Left lobe of liver (tissue), 2 donors: ENCODE measurements at places on chromosomes 3 and 15.

DNA sequence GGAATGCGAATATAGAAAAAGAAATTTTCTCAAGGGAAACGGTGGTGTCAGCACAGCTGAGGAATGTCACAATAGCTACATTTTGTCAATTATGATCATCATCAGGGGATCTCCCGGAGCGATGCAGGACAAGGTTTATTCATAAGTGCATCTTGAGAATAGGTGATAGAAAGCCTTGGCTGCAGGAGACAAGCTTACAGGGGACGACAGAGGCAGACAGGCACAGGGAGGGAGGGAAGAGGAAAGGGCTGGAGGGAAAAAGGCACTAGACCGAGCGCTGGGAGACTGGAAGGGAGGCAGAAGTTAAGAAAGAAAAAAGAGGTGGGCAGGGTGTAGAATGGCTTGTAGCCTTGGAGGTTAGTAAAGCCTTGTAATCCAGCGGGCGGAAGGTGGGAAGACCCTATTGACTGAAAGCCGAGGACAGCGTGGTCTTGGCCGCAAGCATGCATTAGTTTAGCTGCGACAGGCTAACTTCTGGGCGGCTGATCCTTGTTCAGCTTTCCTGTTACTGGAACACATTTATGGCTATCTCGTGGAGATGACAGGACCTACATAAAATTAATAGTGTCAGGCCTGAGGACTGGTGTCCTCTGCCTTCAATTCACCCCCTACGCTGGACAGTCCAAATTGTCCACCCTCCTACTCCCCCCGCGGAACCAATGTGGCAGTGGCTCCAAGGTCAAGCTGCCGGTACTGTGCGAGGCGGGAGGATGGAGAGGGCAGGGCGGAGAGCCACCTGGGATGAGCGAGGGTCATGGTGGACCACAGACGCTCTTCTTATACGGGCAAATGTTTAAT, 1.4 kb upstream of the NECTIN3 start:
- peak; percentile 52 for DNase-seq

GRCh38 chr3:62481962-62482361, 108.6 kb upstream of the FEZF2 start:
- no peak for DNase-seq

GRCh38 chr3:160018959-160019358, 30.3 kb downstream of the IL12A start:
- DNase-seq: no peak

DNA sequence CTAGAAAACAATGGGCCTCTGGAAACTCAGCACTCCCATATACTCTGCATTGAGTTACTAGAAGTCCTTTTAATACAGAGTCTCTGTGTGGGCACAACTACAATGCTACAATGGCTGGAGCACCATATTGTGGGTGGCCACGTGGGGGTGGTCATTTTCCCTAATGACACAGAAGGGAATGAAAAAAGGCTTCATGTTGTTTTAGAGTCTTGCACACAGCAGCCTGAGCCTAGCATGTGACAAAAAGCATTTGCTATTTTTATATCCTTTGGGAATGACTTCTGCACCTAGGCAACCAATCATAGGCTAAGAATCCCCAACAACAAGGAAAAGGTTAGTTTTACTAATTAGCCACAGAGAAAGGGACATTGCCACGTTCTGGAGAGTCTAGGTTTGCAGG, 120.6 kb downstream of the PPM1L start:
- no peak for DNase-seq

DNA sequence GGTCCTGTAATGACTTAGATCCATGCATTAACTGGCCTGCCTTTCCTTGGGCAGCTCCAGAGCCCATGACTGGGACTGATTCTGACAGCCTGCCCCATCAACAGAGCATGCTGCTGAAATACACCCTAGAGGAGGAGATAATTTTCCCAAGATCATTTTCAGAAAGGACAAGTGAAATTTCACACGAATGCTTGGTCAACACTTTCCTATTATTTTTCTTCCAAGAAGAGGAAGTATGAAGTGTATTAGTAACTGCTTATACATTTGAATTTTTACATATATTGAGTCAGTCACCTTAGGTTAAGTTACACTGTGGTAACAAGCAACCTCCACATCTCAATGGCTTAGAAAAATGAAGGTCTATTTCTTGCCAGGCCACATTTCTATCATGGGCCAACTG, 9.7 kb upstream of the NMNAT3 start:
- no peak for DNase-seq

GRCh38 chr3:108283989-108284388, 12.4 kb upstream of the HHLA2 start:
- DNase-seq: no peak

GRCh38 chr3:138241061-138241460, 54.0 kb downstream of the ARMC8 start:
- DNase-seq: no peak

- DNase-seq: peak; percentile 76
Measured at GRCh38 chr3:45659661-45660566, 29.3 kb upstream of the SACM1L start.

DNA sequence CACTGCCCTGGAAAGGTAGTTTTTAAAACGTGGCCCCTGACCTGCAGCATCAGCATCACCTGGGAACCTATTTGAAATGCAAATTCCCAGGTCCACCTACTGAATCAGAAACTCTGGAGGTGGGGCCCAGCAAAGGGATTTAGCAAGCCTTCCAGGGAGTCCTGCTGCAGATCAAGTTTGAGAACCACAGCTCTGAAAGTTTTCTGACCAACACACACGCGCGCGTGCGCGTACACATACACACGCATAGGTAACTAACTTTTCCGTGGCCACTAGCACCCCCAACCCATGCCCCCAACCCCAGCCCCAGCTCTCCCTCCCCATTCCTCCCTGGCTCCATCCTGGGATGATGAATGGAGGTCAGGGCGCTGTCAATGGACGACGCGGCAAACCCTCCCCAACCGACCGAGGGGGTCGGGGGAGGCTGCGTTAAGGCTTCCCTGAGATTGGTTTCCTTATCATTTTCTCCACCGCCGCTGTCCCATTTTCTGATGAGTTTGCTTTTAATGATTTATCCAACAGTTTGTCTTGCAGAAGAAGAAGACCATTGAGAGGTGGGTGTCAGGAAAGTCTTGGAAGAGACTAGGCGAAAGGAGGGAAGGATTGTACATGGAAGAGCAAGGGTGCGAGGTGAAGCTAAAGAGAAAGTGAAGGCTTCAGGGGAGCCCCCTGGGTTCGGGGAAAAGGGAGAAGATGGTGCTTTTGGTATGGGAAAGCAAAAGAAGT, 590 bp upstream of the BOC start:
- DNase-seq: no peak
